A549 treated with DMSO at 1 μM for 4 hours (cell line): ENCODE measurements at places on chromosomes 13 and 19. TPM values are rescaled to one million over a fixed set of nuclear protein-coding genes. Genes with fewer than 3 reads are reported as not detected.

MBD3L3 gene
- total RNA-seq: not detected in 5 replicates

LILRA1 gene
- not detected in 5 replicates for total RNA-seq

MEF2B gene
- total RNA-seq: 0.35 to 0.74 TPM (median 0.69 TPM) in 5 replicates

ZNF177 gene
- total RNA-seq: 0.38 to 0.53 TPM (median 0.43 TPM) in 5 replicates

S1PR4 gene
- total RNA-seq: 0.11 to 0.20 TPM (median 0.17 TPM) in 4 of 5 replicates, not detected in the other
